ENCODE measurements at places on chromosomes 12 and 14. TPM values are rescaled to one million over a fixed set of nuclear protein-coding genes. Genes with fewer than 3 reads are reported as not detected.

- no peak for DNase-seq
Measured at GRCh38 chr14:91349481-91350074, 68.0 kb downstream of the CCDC88C start.

SNAPC1 gene
- 9.7 TPM for total RNA-seq

EDDM3A gene
- total RNA-seq: not detected

- no peak for DNase-seq
Measured at GRCh38 chr12:120685522-120685921, 1.4 kb upstream of the MLEC start.

FOXG1 gene
- not detected for total RNA-seq

DNA sequence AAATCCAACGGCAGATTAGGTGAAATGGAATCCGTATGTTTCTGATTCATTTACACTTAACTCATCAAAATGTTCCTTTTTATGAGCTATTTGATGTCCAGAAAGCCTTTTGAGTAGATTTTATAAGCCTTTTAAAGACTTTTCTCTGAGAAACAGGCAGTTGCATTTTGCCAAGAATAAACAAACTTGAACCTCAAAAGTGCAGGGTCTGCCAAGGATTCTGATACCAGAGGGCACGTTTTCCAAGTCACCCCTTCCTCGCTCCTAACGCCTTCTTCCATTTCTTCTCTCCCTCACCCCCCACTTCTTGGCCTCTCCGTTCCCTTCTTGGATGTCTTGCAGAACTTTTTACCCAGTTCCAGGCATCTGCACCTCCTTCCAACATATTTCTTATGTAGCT is 200.6 kb upstream of the TBX3 start:
- DNase-seq: no peak
